CD4-positive, alpha-beta memory T cell (primary cell): ENCODE measurements at places on chromosomes 4 and X.

DNA sequence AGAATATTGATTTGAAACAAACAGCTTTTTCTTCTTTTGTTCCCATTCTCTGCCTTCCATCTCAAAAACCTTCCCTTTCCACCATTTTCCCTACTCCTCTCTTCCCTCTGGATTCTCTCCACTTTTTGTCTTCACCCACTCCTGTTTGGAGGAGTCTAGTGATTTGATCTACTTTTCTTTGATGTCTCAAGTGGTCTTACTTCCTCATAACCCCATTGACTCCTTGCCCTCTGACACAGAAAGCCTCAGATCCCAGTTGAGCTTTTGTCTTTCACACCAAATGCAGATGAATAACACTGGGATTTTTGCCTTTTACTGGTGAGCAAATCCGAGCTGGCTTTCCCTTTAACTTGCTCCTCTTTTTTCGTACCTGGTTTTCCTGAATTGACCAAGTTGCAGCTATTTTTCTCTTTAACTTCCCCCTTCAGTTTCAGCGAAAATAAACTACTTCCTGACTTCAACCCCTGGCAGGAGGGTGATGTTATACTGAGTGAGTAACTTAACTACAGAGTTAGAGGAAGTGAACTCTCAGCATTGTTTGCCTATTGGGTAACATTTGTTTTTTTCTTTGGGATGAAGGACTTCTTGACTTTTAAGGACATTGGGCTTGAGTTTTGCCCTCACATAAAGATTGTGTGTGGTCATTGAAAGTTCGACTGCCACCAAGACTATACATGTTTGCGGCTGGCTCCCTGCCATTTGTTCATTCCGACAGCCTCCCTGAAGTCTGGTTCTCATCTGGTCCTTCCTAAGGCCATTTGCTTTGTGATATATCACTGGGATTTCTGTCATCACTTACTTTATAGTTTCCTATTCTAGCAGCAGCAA lies 392.8 kb upstream of the NR3C2 start:
- no peak for DNase-seq

DNA sequence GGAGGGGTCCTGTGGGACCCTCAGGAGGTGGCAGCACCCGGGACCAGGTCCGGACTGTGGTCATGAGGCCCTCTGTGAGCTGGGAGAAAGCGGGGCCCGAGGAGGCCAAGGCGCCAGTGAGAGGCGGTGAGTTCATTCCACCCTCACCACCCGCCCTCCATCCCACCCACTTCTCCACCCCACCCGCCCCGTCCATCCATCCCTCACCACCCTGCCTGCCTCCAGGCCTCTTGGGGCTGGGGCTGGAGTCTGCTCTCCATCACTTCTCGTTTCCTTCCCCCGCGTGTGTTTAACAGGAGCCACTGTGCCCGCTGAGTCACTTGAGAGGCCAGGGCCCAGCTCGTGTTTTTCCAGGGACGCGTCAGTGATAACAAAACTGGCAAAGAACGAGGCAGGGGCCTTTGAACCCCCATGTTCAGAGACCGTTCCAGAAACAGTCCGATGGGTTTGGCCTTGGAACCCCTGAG lies 6.2 kb downstream of the SH3TC1 start:
- no peak for DNase-seq

GRCh38 chrX:43693602-43694406 lies 37.7 kb downstream of the MAOA start:
- DNase-seq: no peak

- no peak for DNase-seq
Observed at GRCh38 chr4:31998807-31999206, 1278.6 kb downstream of the PCDH7 start.

DNA sequence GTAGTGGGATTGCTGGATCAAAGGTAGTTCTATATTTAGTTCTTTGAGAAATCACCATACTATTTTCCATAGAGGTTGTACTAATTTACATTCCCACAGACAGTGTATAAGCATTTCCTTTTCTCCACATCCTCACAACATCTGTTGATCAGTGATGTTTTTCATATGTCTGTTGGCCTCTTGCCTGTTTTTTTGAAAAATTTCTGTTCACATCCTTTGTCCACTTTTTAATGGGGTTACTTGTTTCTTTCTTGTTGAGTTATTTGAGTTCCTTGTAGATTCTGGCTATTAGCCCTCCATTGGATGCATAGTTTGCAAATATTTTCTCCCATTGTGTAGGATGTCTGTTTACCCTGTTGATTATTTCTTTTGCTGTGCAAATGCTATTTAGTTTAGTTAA lies 72.6 kb downstream of the STOX2 start:
- DNase-seq: no peak

DNA sequence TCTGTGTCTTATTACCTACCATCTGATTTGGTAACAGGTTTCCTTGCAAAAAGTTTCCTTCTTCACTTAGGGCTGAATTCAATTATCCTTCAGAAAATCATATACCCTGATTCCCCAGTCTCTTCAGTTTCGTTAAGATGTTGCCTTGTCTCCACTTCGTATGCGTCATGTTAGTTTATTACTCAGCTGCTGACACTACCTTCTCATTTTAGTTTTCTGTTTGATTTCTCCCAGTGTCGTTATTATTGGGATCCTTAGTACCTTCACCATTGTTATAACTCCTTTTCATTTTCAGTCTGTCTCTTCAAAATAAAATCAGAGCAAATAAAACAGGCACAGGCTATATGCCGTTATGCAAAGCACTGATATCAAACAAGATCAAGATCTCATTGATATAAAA lies 87.5 kb upstream of the RBPJ start:
- DNase-seq: no peak

GRCh38 chr4:143287572-143287923 lies 49.1 kb upstream of the GAB1 start:
- no peak for DNase-seq

DNA sequence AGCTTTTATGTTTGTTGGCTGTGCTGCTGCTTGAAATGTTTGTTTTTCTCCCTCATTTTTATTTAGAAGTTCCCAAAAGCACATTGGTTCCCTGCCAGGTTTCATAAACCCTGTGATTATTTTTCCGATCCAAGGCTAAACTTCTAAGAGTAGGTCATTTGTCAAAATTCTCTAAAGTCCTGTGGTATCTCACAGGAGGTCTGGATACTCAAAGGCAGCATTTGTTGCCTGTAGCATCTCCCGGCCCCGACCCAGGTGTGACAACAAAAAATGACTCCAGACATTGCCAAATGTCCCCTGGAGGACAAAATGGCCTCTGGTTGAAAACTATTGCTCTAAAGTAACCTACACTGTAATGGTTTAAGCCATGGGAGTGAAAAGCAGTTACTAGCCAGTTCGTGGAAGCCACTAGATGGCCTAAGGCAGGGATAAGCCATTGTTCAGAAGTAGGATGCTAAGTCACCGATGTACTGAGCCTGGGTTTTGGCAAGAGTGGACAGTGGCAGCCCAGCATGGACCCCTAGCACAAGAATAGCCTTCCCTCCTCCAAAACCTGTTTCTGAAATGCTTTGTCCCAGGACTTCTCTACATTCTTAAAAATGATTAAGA lies 256.1 kb downstream of the THOC2 start:
- no peak for DNase-seq

- no peak for DNase-seq
Observed at GRCh38 chr4:100804576-100805360, 286.9 kb upstream of the EMCN start.

DNA sequence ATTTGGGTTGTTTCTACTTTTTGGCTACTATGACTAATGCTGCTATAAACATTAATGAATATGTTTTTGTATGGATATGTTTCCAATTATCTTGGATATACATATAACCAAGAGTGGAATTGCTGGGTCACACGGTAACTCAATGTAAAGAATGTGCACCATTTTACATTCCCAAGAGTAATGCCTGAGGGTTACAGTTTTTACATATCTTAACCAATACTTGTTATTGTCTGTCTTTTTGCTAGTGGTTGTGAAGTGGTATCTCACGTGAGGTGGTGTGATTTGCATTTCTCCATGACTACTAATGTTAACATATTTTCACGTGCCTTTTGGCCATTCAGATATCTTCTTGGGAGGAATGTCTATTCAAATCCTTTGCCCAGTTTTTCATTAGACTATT lies 200.3 kb upstream of the MAB21L2 start:
- no peak for DNase-seq

DNA sequence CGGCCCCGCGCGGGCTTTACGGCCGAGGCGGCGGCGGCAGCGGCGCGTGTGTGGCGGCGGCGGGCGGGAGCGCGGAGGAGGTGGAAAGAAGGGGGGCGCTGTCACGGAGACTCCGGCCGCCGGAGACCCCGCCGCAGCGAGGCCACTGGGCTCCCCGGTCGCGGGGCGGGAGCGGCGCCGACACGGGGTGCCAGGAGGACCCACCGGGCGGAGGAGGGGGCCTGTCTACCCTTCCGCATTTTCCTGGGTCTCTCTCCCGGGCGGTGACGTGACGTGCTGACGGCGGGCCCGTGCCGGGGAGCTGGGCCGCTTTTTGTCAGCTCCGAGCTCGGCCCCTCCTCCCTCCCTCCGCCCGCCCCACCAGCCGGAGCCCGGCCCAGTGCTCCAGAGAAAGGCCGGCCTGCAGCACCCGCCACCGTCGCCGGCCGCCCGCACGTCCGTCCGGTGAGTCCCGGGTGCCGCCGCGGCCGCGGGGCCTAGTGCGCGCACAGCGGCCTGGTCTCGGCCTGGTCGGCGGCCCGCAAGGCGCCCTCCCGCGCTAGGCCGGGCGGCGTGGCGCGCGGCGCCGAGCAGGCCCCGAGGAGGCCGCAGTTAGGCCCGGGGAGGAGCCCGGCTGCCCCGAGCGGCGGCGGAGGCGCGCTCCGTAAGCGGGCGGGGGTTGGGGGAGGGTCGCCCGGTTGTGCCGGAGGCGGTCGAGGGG lies at the start of gene ZFX:
Gene ZFX (plus strand): TSS at position 379 of the 700 bp plus-strand sequence. CDS start 23,014 bp downstream, outside the sequence.
- DNase-seq: peak; percentile 80
